Vagina (tissue), 2 donors: ENCODE measurements at places on chromosomes 13 and 19.

GRCh38 chr13:56932104-56932503 is 208.6 kb upstream of the PRR20A start:
- no peak for DNase-seq

DNA sequence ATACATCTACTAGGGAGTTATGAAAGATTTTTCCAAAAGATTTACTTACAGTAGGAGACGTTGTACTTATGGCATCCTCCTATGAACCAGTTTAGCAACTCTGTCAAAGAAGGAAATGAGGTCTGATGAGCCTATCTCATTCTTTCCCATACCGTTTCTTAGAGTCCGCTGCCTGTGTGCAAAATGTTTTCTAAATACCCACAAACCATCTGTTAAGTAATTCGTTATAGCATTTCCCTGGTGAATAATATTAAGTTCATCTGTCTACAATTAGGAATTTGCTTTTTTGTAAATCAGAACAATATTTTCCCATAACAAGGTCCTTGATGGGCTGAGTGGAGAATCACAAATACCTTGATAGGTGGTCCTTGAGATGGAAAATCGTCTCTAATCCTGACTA is 178.8 kb upstream of the TMTC4 start:
- no peak for DNase-seq

DNA sequence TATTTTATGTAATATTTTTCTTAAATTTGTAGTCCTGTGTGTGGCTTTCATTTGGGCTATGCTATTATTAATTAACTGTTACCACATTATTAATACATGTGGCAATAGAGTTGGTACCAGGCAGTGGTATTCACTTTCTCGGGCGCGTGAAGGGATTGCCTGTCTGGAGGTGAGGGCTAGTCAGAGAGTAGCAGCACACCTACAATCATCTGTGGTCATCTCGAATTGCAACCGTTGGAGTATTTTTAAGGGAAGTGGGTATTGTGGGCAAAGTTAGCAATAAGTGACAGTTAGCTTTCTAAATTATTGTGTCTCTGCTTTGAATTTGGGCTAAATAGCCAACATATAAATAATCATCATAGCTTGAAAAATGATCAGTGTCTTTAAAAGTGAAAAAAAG is 20.0 kb upstream of the GPR18 start:
- no peak for DNase-seq

DNA sequence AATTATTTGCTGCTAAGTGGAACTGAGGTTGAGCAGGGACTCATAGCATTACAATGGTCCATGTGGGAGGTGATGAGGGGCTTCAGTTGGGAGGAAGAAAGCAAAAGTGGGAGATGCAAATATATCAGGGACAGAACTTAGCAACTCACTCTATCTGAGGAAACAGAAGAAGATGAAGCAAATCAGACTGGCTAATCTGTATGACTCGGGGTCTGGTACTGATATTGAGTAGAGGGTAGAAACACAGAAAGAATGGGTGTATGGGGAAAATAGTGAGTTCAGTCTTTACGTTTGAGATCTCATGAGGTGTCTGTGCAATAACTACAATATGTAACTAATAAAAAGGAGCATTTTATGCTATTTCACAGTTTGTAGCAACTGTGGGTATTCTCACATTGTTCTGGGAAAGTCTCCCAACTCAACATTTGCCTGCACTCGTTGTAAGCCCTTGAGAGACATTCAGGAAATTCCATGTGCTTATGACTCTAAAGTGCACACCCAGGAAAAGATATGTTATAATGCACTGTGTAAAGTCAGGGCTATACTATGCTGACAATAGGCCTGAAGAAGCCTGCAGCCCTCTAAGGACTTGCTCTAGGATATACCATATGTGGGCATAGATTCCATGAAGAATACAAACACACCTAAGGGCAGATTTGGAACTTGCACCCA is 183.5 kb downstream of the SPRY2 start:
- DNase-seq: no peak

DNA sequence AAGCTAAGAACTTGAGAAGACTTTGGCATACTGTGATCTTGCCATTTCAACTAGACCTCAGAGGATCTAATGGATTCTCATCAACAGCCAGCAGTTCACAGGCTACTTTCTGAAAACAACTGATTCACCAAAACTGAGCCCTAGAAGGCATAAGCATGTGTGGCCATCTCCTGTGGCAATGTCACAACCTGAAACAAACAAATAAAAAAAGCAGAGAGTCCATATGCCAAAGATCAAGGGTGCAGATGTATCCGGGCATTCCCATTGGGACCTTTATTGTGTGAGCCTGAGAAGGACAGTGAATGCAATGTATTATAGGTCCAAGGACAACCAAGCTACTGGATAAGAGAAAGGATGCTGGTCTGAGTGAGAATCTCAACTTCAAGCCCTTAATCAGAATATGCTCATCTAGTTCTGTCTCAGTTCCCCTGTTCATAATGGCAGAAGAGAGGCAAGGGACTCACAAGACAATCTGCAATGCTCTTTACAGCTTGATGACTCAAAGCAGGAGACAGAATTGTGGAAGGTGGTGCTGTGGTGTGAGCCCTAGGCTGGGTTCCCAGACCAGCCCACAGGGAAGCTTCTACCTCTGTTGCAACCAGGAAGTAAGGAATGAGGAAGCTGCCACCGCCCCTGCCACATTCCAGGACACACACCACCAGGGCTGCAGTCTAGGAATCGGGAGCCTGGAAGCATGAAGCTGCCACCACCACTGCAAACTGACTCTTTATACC is 133.7 kb downstream of the RAP2A start:
- DNase-seq: no peak

GRCh38 chr13:100089465-100090032 is 656 bp downstream of the PCCA start:
- DNase-seq: no peak

DNA sequence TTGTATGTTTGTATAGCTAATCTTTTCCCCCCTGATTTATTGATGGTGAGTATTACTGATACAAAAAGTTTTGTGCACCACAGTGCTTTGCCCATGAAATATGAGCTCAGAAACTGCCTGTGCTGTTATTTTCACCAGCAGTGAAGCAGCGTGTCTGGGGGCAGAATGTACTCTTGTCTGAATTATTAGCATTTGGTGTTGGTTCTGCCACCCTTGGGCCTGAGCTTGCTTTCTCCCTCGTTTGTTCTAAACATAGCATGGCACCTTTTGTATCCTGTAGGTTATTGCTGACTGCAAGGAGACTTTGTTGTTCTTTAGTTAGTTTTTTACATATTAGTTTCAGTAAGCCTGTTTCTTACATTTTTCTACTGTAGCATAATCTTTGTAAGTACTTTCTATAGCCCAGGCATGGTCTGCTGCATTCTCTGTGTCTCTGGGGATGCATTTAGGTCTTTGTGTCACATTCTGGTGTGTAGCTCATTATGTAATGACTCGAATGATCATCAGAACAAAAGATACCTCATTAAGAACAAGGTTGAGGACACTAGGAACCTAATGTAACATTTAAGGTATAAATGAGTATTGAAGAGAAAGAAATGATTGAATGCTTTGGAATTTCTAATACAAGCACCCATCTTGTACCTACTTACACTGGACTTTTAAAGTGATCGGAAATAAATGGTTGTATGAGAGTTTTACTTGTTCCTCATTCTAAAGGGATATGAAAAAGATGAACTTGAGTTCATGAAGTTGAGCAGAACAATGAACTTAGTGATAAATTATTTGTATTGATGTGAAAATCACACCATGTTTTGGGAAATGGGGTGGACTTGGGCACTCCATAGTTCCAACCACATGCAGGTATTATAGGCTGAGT is 50.3 kb upstream of the GPI start:
- no peak for DNase-seq

GRCh38 chr13:59677966-59678814 is 485.5 kb downstream of the DIAPH3 start:
- no peak for DNase-seq

- DNase-seq: no peak
Observed at GRCh38 chr19:15279326-15279904, 47.2 kb upstream of the EPHX3 start.

- DNase-seq: no peak
Observed at GRCh38 chr19:10961073-10961860, 437 bp downstream of the SMARCA4 start.

- DNase-seq: no peak
Observed at GRCh38 chr13:41122838-41123237, 9.8 kb downstream of the KBTBD6 start.
